ENCODE measurements at places on chromosomes 7 and 10.

DNA sequence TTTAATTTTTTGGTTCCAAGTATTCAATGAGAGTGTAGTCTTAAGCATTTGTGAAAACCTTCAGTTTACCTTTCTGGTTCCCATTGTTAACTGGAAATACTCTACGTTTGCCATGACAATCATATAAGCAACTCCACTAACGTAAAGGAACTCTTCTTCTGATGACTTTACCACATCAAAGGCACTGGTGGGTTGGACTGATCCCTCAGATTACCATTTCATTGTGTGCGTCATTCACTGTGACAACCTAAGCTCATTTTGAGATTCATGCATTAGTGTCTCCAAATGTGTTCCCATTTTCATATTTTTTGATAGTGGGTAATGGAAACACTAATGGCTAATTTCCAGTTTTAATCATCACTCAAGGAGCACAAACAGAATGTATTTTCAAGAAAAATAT lies 119.9 kb upstream of the COL1A2 start:
- DNase-seq: no peak

- DNase-seq: no peak
Measured at GRCh38 chr10:69464401-69464800, 13.1 kb downstream of the TSPAN15 start.

GRCh38 chr7:108000875-108001763 lies 1.8 kb downstream of the LAMB1 start:
- no peak for DNase-seq

DNA sequence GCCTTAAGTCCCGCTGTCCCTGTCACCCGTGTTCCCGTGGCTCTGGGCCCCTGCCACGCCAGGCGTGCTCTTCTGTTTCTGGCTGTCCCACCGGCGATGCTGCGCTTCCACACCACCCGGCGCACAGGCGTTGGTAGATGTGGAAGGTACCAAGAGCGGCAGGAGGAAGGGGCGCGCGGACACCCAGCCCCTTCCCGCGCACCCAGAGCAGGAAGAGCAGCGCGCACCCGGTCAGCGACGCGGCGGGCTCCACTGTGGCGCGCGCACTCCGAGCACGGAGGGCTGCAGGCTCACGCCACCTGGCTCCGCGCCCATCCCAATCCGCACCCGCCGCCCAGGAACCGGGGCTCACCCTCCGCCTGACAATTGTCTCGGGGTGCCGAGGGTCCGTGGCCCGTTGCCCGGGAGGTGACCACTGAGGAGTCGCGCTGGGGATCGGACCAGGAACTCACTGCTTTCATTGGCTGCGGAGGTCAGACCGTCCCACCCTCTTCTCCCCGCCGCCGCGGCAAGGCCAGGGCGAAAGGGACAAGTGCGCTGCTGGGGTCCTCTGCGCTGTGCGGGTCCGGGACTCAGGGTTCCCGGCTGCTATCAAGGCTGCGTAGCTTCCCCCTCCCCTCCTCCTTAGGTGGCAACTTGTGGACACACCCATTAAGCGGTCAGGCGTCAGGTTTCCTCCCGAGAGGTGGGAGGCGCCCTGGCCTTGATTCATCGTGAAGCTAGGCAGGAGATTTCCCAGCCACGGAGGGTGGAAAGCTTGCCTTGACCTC lies 121.6 kb upstream of the ZNF92 start:
- peak; percentile 64 for DNase-seq

DNA sequence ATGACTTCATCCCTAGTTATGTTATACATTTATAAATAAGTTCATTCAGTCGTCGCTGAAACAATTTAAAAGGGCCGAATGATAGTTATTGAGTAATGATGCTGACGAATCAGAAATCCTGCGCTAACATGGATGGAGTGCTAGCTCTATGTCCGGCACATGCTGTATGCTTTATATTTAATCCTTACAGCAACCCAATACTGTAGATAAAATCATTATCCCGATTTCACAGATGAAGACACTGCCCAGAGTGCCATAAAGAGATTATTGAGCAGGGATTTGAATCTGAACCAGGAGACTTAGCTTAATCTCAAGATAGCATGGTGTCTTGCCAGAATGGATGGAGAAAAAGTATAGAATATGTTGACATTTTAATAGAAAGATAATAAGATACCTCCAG lies 1.1 kb upstream of the ICA1 start:
- DNase-seq: no peak

- DNase-seq: no peak
Measured at GRCh38 chr10:49089152-49089551, 26.2 kb downstream of the VSTM4 start.

DNA sequence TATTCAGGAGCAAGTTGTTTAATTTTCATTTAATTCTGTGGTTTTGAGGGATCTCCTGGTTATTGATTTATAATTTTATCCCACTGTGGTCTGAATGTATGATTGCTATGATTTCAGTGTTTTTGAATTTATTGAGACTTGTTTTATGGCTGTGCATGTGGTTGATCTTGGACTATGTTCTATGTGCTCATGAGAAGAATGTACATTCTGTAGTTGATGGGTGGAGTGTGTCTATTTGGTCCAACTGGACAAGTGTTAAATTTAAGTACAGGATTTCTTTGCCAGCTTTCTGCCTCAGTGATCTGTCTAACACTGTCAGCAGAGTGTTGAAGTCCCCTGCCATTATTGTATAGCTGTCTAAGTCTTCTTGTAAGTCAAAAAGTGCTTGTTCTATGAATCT lies 34.8 kb upstream of the KIF5B start:
- DNase-seq: no peak

- no peak for DNase-seq
Measured at GRCh38 chr7:157482517-157483087, 145.8 kb downstream of the DNAJB6 start.

DNA sequence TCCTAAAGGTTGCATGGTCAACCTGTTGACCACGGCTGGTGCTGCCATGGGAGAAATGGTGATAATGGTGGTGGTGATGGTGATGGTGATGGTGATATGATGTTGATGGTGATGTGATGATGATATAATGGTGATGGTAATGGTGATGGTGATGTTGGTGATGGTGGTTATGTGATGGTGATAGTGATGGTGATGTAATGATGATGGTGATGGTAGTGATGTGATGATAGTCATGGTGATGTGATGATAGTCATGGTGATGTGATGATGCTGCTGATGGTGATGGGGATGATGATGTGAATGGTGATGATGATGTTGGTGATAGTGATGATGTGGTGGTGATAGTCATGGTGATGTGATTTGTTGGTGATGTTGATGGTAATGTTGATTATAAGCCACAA lies 23.9 kb downstream of the POU6F2 start:
- DNase-seq: no peak

- no peak for DNase-seq
Measured at GRCh38 chr10:5855979-5856700, 33.6 kb downstream of the ANKRD16 start.

DNA sequence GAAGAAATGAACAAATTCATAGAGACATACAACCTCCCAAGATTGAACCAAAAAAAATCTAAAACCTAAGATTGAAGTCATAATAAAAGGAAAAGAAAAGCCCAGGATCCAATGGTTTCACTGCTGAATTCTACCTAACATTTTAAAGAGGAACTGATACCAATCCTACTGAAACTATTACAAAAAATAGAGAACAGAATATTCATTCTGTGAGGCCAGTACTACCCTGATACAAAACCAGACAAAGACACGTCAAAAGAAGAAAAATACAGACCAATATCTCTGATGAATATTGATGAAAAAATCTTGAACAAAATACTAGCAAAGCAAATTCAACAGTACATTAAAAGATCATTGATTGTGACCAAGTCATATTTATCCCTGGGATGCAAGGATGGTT lies 128.5 kb upstream of the STEAP1 start:
- no peak for DNase-seq

DNA sequence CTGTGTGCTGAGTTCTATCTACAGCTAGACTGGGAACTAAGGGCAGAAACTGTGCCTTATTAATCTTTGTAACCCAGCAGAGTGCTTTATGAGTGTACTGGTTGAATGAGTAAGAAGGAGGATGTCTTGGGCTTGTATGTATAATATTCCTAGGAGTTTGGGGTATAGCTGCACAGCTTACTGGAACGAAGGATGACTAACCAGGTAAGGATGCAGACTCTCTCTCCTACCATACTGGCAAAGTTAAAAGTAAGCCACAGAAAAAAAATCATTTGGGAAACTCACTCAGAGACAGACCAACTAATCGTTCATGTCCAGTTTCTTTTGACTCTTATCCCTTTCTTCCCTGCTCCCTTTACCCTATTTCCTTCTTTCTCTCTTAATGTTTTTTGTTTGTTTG lies 1.4 kb upstream of the DHTKD1 start:
- no peak for DNase-seq

- DNase-seq: no peak
Measured at GRCh38 chr7:114889646-114890285, 32.1 kb upstream of the MDFIC start.

DNA sequence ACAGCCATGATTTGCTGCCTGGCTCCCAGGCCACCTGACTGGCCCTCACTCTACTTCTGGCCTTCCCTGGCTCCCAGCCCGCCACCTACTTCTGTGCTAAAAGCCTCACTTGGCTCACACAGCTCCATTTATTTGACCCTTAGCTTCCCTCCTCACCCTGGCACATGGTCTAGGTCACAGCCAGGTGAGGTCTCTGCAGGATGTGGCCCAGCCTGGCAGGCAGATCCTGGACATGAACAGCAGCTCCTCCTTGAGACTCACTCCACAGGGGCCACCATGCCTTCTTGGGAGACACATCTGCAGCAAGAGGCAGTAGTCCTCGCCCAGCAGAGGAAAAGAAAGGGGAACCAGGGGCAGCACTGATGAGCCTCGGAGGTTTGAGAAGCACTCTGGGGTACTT lies 64.6 kb downstream of the GRID1 start:
- no peak for DNase-seq

DNA sequence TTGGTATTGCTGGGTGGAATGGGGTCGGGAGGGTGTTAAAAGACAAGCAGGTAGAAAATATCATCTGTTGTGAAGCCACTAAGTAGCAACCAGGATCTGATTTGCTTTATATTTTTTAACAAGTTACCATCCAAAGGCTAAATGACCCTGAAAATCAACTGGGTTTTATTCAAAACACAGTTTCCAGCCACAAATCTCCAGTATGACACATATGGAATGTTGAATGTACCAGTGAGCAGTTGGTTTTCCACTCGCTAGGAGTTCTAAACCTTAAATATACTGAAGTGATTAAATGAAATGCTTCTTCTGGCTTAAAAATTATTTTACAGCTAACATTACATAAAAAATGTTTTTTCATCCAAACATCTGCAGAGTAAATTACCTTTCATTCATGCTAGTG lies 112.5 kb downstream of the PDE1C start:
- DNase-seq: no peak

DNA sequence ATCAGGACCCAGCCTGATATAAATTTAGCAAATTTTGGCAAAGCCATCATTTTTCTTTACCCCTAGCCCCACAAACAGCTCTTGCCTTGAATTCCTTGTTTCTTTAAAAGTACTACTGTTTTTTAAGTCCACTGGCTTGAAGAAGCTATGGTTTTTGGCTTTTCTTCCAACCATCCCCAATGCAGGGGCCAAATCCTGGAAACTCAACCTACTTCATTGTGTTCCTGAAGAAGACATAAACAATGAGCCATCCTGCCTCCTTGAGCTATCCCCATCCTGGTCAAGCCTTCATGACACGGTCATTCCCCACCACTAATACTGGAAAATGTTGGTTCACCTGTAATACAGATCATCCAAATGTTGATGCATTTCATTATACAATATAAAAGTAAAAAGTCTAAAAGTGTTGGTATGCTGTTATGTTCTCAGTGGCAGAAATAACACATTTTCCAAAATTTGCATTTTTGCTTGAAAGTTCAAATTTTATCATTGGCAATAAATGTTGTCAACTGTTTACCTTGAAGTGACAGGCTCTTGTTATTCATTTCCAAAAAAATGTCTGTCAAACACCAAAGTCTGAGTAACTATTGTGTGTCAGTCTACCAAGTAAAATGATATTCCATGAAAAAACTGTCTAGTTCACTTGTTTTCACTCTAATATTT lies 92.2 kb downstream of the DOCK4 start:
- no peak for DNase-seq

GRCh38 chr10:73647875-73648651 lies 6.8 kb upstream of the MYOZ1 start:
- DNase-seq: no peak

GRCh38 chr7:39624442-39624807 lies 1.1 kb downstream of the RALA start:
- DNase-seq: no peak

DNA sequence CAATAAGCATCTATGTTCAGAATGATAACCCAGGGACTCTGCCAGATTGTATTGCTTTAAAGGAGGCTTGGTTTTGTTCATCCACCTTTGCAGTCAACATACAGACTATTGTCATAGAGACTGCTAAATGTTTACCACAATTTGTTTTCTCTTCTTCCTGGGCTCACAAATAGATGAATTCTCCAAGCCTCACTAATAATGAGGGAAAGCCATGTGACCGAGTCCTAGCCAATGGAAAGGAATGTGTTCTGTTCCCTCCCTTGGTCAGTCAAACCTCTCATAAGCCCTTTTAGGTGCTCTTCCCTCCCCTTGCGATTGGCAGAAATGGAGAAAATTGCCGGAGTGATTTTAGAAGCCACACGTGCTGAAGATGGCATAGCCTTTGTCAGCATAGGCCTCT lies 136.9 kb downstream of the RTKN2 start:
- DNase-seq: no peak

DNA sequence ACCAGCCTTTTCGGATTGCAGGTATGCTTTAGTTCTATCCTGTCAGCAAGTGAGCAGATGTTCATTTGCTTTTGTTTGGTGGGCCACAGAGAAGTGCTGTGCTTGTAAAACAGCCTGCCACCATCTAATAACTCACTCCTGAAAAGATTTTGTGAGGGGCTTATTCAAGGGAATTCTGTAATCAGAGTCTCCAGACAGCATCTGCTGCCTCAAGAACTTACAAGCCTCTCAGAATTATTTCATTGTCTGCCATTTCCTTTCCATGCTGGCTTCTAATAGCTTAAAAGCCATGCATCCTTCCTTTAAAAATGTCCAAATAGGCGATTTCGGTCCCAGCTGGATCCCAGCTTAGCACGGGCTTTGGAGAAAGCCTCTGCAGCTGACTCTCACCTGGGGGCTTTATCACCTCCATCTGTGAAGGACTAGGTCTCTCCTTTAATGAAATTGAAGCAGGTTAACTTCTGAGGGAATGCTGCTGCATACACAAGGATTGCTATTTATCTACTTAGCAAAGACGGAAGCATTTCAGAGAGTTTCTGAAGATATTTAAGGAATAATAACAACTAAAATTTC lies 48.0 kb downstream of the MALRD1 start:
- DNase-seq: no peak

DNA sequence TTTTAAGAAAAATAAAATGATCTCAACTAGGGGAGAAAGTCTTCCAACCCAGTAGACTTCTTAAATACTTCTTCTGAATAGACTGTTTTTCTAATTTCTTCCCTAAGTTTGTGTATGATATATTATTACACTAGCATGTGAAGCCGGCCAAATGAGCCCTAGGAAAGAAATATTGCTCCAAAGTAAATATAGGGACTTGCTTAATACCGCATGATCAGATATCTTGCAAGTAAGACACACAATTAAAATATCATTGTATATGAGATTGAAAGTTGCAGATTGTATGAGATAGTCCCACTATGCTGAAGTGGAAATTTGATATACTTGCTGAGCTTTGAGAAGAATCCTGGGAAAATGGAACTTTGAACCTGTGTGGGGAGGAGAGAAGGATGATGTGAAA lies 225.7 kb downstream of the BAMBI start:
- DNase-seq: no peak

Measured in NCI-H2081 treated with DMSO at 0.1 percent for 48 hours (cell line).